ENCODE measurements at places on chromosomes 2 and 18. TPM values are rescaled to one million over a fixed set of nuclear protein-coding genes. Genes with fewer than 3 reads are reported as not detected.
A peak's percentile ranks its signal among the peaks of the same experiment; 100 is the strongest.

SH2D6 gene
- not detected for total RNA-seq

DNA sequence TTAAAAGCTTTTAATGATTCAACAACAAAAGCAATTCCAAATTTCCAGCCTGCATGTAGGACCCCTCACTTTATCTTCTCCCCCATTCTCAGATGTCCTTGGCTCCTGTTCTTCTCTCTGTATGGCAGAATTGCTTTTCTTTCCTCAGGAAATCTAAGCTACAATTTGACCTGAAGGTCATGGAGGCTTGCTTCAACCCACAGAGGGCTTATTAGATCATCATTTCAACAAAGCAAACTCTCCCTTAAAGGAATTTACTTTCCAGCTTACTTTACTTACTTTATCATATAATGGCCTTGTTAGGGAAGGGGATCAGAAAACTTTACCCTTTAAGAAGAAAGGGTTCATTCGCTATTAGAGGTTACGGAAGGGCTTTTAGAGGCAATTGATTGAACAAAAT lies 211.5 kb downstream of the RAD51AP2 start:
- DNase-seq: no peak

GRCh38 chr2:180763263-180763989 lies 217.0 kb upstream of the UBE2E3 start:
- DNase-seq: no peak

PDE1A gene
- total RNA-seq: not detected

- DNase-seq: no peak
Measured at GRCh38 chr2:71253476-71253875, 26.6 kb upstream of the PAIP2B start.

DNA sequence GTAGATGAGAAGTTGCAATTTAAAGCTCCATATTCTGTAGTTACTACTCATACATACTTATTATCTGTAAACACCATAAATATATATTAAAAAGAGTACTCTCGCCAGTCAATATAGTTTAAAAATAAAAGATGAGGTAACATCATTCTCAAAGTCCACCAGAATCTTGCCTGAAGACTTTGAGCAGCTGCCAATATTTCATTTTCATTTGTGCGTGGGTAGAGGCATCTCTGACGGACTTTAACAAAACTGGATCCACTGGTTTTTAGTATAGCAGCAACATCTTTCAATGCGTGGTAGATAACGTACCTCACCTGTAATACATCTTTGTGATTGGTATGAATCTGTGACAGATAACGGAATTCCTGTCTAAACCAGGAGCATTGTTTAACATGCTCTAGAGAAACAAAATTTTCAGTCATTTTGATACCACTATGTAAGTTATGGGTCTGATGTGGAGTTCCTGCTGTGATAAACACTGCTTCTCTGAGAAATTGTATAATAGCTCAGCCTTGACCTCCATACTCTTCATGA lies 45.0 kb downstream of the WDR75 start:
- DNase-seq: no peak

- DNase-seq: peak; percentile 66
Measured at GRCh38 chr2:101120124-101120996, 30.8 kb downstream of the TBC1D8 start.

DNA sequence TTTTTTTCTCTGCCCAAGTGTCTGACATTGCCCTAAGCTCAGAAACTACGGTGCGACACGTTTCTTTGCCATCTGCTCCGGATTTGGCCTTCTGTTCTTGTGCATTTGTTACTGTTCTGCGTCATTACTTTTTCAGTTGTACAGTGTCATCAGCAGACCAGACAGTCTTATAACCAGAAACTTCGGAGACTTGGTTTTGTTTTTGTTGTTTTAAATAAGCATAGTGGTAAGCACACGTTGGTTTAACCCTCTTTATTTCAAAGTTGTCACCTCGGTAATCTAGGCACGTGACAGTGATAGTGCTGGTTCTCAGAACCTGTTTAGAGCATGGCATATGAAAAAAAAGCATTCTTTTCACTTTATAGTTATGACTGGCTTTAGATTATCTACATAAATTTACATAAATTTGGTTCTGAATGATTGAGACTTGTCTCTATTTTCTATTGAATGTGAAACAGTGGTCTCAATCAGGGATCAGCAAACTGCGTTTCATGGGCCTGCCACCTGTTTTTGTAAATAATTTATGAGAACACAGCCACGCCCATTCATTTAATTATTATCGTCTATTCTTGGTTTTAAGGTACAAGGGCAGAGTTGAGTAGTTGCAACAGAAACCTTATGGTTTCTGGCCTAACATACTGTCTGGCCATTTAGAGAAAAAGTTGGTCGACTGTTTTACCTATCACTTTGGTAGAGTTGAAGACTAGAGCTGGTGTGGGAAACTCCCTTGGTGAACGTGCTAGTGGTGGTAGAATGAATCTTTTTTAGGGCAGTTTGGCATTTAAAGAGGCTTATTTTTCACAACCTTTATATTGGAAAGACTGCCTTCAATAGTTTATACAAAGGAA lies 106.5 kb downstream of the ZNF532 start:
- no peak for DNase-seq

DNA sequence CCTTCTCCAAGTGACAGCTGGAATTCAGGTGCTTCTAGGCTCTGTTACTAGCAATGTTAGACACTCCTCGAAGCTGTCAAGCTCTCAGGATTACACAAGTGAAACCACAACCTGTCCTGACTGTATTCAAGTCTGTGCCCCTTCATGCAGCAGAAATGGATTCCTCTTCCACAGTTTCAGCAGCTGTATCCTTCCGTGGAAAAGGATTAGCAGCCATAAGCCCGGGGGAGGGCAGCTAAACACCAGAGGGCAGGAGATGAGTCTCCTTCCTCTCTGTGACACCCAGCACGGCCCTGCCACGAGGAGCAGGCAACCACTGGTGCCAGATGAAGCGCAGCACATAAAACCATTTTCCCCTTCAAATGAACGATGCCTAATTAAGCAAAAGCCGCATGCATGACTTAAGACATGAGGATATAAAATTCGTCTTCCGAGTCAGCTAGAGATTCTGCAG lies 1.2 kb downstream of the ST3GAL5 start:
- peak; percentile 61 for DNase-seq

GRCh38 chr18:79533146-79533545 lies 137.4 kb downstream of the NFATC1 start:
- DNase-seq: no peak

- no peak for DNase-seq
Measured at GRCh38 chr2:111007757-111008688, 112.7 kb upstream of the BCL2L11 start.

NCKAP5 gene
- total RNA-seq: 1.2 TPM

GRCh38 chr18:55116863-55117262 lies 157.6 kb upstream of the CCDC68 start:
- no peak for DNase-seq

DNA sequence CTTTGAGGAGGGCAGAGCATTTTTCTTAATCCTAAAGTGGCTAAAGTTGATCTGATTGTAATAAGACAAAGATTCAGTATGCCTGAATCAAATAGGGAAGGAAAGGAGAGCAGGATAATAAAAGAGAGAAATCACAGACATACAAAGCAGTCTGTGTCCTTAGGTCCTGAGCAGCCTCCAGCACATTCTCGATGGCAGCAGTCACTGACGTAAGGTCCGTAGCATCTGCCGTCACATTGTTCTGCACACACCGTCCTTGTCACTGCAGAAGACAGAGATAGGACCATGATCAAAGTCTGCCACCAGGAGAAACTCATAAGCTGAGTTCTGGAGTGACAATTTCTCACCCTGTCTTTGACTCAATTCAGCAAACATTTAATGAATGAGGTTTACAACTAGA lies 813.7 kb downstream of the ERBB4 start:
- no peak for DNase-seq

DNA sequence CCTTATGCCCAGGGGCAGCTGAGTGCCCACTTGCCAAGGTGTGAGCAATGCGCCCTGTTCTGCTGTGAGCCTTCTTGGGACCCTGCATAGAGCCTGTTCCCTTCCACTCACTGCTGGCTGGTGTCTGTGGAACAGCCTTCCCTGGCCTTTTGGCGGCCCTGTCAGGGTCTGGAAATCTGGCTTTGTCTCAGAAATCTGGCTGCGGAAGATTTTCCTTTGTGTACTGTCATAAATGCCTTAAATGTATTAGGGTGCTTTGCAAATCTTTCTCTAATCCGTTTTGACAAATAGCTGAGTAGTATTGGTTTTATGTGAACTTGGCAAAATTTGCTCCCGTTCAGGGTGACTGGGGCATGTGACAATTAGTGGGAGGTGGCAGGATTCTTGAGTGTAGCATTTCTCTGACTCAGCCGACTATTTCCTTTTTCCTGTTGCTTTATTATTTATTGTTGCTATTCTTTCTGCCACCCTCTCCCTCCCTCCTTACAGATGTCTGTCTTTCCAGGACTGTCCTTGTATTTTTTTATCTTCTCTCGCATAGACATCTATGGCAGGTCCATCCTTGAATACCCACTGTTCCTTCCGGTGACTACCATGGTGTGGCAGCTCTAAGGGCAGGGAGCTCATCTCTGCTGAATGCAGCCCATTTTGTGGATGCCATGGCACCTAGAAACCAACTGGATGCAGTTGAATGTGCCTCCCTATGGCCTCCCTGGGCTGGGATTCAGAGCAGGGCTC lies 41.8 kb downstream of the LDLRAD4 start:
- no peak for DNase-seq

REG3A gene
- total RNA-seq: not detected

DAPL1 gene
- total RNA-seq: not detected

KCTD1 gene
- 11.9 TPM for total RNA-seq

PREPL gene
- 27.3 TPM for total RNA-seq

DNA sequence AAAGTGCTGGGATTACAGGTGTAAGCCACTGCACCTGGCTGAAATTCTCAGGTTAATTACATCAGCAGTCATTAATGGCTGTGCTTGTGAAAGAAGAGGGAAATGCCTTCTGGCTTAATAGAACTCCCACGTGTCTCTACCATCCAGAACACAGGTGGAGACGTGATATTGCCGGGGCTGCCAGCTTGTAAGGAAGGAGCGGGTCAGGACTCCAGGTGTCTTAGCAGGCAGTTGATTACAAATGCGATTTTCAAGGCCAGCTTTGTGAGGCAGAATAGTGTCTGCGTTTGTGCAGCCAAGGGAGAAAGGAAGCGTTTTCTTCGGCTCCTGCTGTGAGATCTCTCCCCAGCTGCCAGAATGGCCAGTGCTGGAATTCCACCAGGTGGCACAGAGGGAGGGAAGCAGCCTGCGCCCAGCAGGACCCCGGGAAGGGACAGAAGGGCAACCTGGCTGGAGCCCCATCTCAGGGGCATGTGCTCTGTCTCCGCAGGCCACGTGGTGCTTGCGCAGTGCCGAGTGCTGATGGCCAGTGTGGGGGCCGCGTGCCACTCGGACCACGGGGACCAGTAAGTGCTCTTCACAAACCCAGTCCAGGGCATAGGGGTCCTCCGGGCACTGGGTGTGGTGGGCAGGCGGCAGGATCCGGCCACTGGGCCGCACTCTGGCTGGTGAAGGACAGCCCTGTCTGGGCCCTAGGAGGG lies 3.7 kb upstream of the ESPNL start:
- no peak for DNase-seq

STPG4 gene
- not detected for total RNA-seq

UGT1A9 gene
- not detected for total RNA-seq

DNA sequence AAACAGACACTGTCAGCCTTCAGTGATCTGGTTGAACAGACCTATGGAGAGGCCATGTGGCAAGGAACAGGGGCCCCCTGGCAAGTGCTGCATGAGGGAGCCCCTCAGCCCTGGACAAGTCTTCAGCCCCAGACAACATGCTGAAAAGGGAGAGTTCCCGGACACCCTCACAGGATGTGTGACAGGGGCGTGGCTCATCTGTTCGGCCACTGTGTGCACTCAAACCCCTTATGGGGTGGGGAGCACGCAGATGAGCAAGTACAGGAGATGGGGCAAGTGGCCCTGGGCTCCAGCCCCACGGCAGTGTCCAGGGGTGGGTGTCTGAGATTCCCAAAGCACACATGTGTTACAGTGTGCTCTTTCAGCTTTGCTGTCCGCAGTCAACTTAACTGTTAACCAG lies 35.4 kb upstream of the MPPE1 start:
- no peak for DNase-seq

DNA sequence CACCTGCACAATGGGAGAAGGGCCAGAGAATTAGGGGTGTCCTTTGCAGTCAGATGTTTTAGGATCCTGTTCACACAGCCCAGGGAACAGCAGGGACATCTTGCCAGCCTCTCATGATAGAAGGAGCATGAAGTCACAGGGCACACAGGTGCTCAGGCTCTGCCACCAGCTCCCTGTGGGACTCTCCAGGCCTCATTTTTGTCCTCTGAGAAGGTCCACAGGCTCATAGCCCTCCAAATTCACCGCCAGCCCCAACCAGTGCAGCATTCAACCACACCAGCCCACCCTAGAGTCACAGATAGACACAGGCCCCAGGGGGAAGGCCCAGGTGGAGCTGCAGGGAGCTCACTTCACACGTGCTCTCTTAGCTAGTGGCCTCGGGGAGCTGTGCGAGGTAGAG lies 391.7 kb downstream of the TNS1 start:
- DNase-seq: no peak

DNA sequence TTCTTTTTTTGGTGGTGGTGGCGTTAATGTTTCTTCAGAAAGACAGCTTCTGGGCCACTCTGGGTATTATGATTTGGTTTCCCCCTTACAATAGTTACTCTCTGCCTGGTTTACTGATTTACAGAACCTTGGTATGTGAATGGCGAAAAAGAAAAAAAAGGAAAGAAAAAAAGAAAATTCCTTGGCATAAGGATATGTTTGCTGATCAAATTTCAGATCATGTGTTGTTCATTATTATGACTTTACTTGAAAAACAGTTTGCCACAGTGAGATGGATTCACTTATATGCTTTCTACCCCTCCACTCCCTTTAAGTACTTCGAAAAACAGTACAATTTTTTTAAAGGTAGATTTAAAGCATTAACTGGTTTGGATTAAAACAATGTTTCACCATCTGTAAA lies 21.0 kb downstream of the BCL11A start:
- DNase-seq: no peak

SATB2 gene
- 4.9 TPM for total RNA-seq

- DNase-seq: no peak
Measured at GRCh38 chr2:238255636-238256035, 15.8 kb upstream of the HES6 start.

DNA sequence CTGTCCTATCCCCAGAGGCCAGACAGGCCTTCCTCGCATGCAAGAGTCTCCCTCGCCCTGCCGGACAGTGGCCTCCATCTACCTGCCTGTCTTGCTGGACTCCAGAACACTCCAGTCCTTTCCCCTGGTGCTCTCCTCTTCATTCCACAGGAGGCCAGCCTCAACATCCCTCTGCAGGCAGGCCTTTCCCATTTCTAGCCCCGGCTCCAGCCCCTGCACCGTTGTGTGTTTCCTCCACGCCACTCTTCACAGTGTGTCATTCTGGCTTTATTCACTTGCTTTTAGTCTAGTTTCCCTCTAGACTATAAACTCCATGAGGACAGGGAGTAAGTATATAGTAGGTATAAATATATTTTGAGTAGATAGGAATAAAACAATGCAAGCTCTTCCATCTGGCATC lies 81.2 kb downstream of the LOXHD1 start:
- no peak for DNase-seq

- DNase-seq: no peak
Measured at GRCh38 chr18:39793609-39794008, 2161.4 kb upstream of the PIK3C3 start.
